ENCODE measurements at places on chromosomes 7 and 10.

DNA sequence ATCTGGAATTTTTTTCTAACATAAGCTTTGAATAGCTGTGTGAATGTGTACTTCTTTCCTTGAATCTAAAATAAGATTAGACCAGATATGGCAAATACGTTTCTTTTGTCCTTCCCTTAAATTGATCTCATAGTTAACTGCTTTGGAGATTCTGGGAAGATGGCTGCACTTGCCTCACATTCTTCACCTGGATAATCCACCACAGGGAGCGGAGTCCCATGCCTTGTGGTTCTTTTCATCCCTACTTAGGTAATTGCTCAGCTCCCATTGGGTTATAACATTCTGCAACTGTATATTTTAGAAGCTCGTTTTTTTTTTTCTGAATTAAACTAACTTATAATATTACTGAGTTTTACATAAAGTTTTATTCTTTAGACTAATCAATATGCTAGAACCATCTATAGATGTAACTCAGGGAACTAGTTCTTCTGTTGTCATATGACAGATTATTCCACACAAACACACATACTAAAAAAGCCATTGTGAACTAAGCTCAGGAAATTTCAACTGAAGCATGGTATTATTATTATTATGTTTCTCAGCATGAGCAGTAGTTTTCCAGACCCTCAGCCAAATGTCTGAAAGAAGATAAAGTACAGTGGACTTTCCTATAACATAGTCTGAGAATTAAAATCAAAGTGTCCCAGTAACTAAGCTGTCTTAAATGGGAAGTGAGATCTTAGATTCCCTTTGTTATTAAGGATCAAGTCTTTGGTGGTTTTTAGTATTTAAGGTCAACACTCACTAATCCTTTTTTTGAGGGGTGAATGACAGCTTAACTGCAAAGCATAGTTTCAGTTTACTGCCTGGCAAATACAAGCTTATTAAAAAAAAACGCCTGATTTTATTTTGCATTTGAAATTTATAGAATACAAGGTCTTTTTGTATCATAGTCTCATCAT lies 182.3 kb downstream of the PPP1R9A start:
- no peak for DNase-seq

DNA sequence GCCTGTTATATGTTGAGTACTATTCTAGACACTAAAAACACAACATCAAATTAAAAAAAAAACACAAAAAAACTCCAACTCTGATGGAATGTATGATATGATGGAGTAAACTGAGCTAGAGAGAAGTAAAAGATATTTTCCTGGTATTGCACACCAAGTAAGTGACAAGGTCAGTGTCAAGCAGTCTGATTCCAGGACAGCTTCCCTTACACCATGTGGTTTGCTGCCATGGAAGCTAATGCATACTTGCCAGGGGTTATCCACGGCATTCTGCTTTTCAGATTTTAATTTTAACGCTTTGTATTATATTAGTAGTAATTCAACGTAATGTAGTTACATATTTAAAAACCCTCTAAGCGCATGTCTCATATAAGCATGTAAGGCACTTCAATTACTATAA lies 48.4 kb downstream of the CACNA2D1 start:
- DNase-seq = no peak

GRCh38 chr10:101655570-101655969 lies 39.4 kb downstream of the FBXW4 start:
- DNase-seq = no peak

- DNase-seq = no peak
These were observed 207.7 kb upstream of the TEX47 start for GRCh38 chr7:89002981-89003956.

GRCh38 chr7:27950123-27950522 lies 210.2 kb downstream of the TAX1BP1 start:
- DNase-seq = no peak

DNA sequence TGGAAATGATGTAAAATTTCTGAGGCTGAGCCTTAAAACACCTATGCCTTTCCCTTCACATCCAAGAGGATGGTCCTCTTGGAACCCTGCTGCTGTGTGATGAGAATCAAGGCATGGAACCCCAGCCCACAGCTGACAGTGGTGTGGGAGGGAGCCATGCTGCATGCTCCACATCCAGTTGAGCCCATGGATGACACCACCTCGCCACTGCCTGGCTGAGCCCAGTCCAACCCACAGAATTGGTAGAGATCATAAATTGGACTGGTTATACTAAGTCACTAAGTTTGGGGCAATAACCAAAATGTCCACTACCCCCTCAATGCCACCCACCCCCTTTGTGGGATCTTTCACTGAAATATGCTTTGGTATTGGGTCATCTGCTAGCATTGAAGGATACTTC lies 45.9 kb upstream of the C10orf90 start:
- DNase-seq = no peak

GRCh38 chr7:41817386-41817785 lies 114.5 kb upstream of the INHBA start:
- no peak for DNase-seq

- no peak for DNase-seq
These were observed 80.4 kb downstream of the DNMBP start for GRCh38 chr10:99929360-99929759.

- DNase-seq = no peak
These were observed 61.6 kb downstream of the ZNF277 start for GRCh38 chr7:112267944-112268691.

GRCh38 chr10:123703195-123703790 lies 37.1 kb downstream of the GPR26 start:
- DNase-seq = no peak

DNA sequence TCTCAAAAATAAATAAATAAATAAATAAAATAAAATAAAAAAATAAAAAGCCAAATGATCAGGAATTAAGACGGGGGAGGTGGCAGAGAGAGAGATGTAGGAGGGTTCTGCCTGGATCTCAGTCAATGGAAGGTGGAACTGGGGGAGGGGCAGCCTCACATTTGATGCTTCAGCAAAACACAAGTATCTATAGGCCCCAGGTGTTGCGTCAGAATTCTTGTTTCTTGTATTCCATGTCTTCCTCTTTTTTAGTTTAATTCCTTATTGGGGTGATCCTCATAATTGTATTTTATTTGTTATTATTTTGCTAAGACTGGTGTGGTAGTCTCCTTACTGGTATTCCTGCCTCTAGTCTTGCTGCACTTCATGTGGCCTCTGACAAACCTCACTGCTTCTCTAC lies 41.4 kb upstream of the SMARCD3 start:
- no peak for DNase-seq

DNA sequence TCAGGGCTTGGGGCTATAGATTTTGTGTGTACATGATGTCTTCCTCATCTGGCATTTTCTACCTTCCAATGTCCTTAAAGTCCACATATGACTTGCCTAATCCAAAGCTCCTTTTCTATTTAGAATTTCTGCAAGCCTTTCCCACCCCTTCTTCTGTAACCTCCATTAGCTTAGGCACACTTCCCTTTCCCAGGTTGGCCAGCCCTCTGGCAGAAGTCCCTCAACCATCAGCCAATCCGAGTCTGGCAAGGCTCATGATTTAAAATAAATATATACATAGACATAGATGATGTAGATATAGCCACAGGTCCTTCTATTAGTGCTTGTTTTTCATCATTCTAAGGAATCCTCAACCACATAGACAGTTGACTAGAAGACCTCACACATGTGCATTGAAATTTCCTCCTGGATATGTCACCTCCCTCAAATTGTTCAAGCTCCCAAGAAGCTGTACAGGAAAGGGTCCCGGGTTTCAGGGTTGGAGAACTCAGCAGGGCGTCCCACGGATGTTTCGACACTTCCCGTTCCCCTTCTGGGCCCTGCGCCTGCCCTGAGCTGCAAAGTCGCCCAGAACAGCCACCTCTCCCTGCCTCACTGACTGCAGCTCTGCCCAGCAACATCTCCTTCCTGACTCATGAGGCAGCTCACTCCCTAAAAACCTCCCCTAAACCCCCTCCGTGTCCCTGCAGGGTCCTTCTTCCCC lies 20.4 kb upstream of the PIK3AP1 start:
- no peak for DNase-seq

GRCh38 chr7:106462365-106462859 lies 177.6 kb upstream of the NAMPT start:
- no peak for DNase-seq

DNA sequence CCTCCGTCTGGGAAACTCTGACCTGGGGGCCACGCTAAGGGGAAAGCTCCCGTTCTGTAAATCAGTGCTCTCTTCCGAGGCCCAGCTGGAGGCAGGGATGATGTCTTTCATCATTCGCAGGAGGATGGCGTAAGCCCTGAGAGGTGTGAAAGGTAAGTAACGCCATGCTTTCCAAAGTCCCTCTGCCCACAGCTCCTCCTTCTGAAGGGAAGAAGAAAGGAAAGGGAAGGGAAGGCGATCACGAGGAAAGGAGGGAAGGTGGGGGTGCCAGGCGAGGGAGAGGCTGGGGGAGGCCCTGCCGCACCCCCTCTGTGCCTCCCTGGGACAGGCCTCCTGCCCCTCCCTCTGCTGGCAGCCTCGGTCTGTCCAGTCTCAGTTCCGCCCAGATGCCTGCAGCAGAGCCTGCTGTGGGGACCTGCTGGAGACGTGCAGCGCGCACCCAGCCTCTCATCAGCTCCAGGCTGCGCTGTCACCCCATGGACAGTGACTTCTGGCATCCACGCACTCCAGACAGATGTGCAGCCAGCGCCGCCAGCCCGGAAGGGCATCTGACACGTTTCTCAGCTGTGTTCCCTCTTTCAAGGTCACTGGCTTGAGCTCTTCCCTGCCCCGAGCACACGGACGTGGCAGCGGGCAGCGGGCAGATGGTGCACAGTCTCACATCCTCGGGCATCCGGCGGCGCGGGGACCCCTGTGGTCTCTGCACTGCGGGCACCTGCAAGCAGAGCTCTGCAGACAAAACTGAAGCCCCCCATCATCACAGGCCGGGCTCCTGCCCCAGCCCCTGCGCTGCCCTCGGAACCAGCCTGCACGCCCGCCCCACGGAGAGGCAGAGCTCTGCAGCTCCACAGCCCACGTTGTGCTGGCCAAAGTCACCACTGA lies 60.6 kb downstream of the INSIG1 start:
- no peak for DNase-seq

DNA sequence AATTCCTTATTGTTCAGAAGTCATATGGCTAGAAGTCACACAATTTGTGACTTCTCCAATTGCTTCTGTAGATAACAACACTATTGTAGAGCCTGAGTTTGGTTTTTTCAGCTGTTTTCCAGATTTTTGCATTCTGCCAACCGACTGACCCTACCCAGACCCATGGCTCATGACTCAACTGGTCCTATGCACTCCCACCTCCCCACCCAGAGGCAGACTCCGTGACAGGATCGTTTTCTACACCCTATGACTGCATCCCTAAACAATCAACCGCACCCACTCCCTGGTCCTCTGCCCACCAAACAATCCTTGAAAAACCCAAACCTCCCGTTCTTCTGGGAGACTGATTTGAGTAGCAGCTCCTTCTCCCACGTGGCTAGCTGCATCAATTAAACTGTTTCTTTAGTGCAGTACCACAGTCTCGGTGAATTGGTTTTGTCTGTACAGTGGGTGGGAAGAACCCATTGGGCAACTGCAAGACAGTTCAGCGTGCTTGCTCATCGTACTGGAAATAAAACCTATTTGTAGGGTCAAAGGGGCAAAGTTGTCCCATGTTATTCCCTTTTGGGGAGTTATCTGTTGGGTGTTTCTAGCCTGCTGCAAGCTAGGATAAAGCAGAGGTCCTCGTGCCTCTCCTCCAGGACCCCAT lies 150.3 kb upstream of the FAM20C start:
- no peak for DNase-seq

DNA sequence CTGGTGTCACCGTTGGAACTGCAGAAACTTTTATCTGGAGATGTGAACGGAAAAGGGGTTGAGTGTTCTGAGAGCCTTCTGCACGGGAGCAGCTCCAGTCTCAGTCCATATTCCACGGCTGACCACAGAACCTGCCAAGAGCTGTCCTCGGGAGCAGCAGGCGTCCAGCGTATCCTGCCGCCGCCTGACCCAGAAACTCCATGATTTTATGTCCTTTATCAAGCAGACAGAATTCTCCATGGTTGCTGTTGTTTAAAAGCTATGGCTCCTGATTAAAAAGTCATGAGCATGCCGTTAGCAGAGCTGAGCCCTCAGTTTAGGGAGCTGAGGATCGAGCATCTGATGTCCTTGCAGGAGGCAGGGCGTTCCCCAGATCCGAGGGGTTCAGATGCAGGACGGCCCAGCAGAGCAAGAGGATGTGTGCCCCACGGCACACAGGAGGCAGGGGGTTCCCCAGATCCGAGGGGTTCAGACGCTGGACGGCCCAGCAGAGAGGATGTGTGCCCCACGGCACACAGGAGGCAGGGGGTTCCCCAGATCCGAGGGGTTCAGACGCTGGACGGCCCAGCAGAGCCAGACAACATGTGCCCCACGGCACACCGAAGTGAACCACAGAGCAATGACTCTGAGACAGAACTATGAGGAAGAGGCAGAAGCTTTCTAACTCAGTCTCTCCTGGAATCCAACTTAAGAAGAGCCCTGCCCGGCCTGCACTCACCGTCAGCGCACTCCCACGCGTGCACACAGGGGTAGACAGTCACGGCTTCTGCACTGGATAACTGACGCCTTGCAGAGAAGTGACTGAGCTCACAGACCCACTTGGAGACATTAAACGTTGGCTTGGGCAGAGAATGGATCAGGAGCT lies 96.4 kb downstream of the WDR37 start:
- no peak for DNase-seq

GRCh38 chr10:16292366-16292765 lies 144.4 kb upstream of the PTER start:
- no peak for DNase-seq

DNA sequence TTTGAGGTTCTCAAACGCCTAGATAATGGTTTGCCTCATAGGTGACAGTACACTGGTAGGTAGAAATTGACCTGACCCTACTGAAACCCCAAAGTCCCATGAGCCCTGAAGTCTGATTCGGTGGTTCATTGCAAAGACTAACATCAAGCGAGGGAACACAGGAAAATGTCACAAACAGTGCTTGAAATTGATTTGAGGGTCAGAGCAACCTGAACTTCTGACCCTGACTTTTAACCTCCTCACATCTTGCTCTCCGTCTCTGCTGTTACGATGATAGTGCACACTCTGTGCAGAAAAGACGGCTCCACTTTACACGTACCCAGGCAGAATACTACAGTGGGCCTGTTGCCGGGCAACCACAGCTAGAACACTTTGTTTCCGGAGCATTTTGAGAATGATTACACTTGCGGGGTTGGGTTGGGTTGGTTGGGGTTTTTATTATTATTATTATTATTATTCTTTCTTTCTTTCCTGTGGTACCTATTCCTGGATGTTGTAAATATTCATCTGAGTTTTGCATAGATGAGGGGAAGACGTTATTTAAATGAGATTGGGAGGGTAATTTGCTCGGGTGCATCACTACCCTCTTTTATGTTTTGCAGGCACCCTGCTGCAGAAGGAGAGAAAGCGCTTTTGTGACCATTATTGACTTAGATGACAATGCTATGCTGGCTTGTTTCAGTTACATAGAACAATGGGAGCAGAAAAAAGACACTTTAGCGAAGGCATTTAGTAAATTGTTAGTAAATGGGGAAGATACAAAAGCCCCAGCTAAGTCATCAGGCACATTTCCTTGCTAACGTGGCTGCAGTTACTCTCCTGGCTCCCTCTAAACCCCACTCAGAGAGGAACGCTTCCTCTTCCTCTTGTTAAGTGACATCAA lies 438.1 kb upstream of the NRP1 start:
- DNase-seq = no peak

- DNase-seq = no peak
These were observed 366.9 kb downstream of the TNS3 start for GRCh38 chr7:47215049-47215448.

- no peak for DNase-seq
These were observed 108.2 kb downstream of the SKIDA1 start for GRCh38 chr10:21417172-21417712.

GRCh38 chr7:16089191-16089590 lies 332.1 kb downstream of the CRPPA start:
- DNase-seq = no peak

Measured in cerebellar nuclear complex (tissue), 1 donor.